A549 treated with Hydrocortisone at 1 μM for 4 hours (cell line): ENCODE measurements at places on chromosomes 3 and 15. TPM values are rescaled to one million over a fixed set of nuclear protein-coding genes. Genes with fewer than 3 reads are reported as not detected.

TICRR gene
- 10.1 to 13.7 TPM (median 11.9 TPM) in 5 replicates for total RNA-seq

PAQR9 gene
- total RNA-seq: 1.9 to 2.4 TPM (median 2.2 TPM) in 5 replicates

PP2D1 gene
- not detected in 5 replicates for total RNA-seq

ASTE1 gene
- total RNA-seq: 5.2 to 6.8 TPM (median 5.3 TPM) in 5 replicates

EFHB gene
- total RNA-seq: 0.60 to 1.3 TPM (median 0.82 TPM) in 5 replicates

MESP1 gene
- 1.2 to 8.5 TPM (median 6.7 TPM) in 5 replicates for total RNA-seq

DLL4 gene
- 1.8 to 2.4 TPM (median 2.1 TPM) in 5 replicates for total RNA-seq

FILIP1L gene
- total RNA-seq: 0.14 to 0.29 TPM (median 0.21 TPM) in 5 replicates

GRK7 gene
- total RNA-seq: 0.03 TPM in 1 of 5 replicates, not detected in the others

DNAH12 gene
- 0.01 to 0.10 TPM (median 0.05 TPM) in 5 replicates for total RNA-seq

LMLN gene
- total RNA-seq: 1.9 to 2.6 TPM (median 2.2 TPM) in 5 replicates

PPARG gene
- 37.4 to 43.6 TPM (median 41.5 TPM) in 5 replicates for total RNA-seq

VIPR1 gene
- 1.4 to 1.7 TPM (median 1.4 TPM) in 5 replicates for total RNA-seq

CPEB1 gene
- 2.8 to 3.6 TPM (median 3.5 TPM) in 5 replicates for total RNA-seq

CCDC39 gene
- total RNA-seq: not detected in 5 replicates

CAMK2N2 gene
- 0.78 to 1.7 TPM (median 1.4 TPM) in 5 replicates for total RNA-seq

BSN gene
- 0.11 to 0.33 TPM (median 0.14 TPM) in 5 replicates for total RNA-seq

TMC3 gene
- total RNA-seq: not detected in 5 replicates

RETNLB gene
- not detected in 5 replicates for total RNA-seq

CHRM5 gene
- total RNA-seq: 0.02 to 0.05 TPM (median 0.03 TPM) in 3 of 5 replicates, not detected in the others

CPLX3 gene
- total RNA-seq: 0.05 to 0.06 TPM in 2 of 5 replicates, not detected in the others

ZBBX gene
- not detected in 5 replicates for total RNA-seq

UPK1B gene
- 9.6 to 14.3 TPM (median 11.9 TPM) in 5 replicates for total RNA-seq

NFKBIZ gene
- 7.2 to 10.6 TPM (median 8.7 TPM) in 5 replicates for total RNA-seq

EPHA6 gene
- total RNA-seq: 0.08 to 0.14 TPM (median 0.13 TPM) in 5 replicates

SLC12A8 gene
- total RNA-seq: 1.6 to 2.2 TPM (median 1.8 TPM) in 5 replicates

APOD gene
- 0.86 to 1.4 TPM (median 1.2 TPM) in 5 replicates for total RNA-seq

SPATA12 gene
- 0.30 to 0.38 TPM (median 0.37 TPM) in 5 replicates for total RNA-seq

PLSCR5 gene
- not detected in 5 replicates for total RNA-seq
